A549 treated with RU486 at 1 μM for 4 hours (cell line): ENCODE measurements at places on chromosomes 2 and 18. TPM values are rescaled to one million over a fixed set of nuclear protein-coding genes. Genes with fewer than 3 reads are reported as not detected.

Gene AKAIN1
- total RNA-seq, result not detected in 5 replicates

Gene SPP2
- total RNA-seq, result not detected in 5 replicates

Gene RAB6D
- 0.09 TPM in 1 of 5 replicates, not detected in the others for total RNA-seq

Gene POMC
- not detected in 5 replicates for total RNA-seq

Gene RNF125
- total RNA-seq, result 0.23 to 0.59 TPM (median 0.26 TPM) in 5 replicates

Gene NEB
- total RNA-seq, result 0.17 to 0.47 TPM (median 0.37 TPM) in 5 replicates
